ENCODE measurements at places on chromosomes 5 and 9. TPM values are rescaled to one million over a fixed set of nuclear protein-coding genes. Genes with fewer than 3 reads are reported as not detected.

ORM2 gene
- not detected for total RNA-seq

MEIKIN gene
- not detected for total RNA-seq

ECM2 gene
- 20.1 TPM for total RNA-seq

IFNE gene
- total RNA-seq, result 5.3 TPM

SWI5 gene
- 26.9 TPM for total RNA-seq

RELL2 gene
- total RNA-seq, result 8.0 TPM

KIF20A gene
- 8.1 TPM for total RNA-seq

FAXDC2 gene
- 16.5 TPM for total RNA-seq

TAF11L13 gene
- total RNA-seq, result not detected

ZNF454 gene
- 1.4 TPM for total RNA-seq

GRM6 gene
- not detected for total RNA-seq

TRIM7 gene
- 2.5 TPM for total RNA-seq

FBP1 gene
- total RNA-seq, result 56.1 TPM

ANKRD18B gene
- not detected for total RNA-seq

COL23A1 gene
- not detected for total RNA-seq

EQTN gene
- 2.3 TPM for total RNA-seq

SPEF2 gene
- 2.5 TPM for total RNA-seq

- H3K4me1 ChIP-seq, result no peaks in the 10 kb centered on the region
- no peak for DNase-seq
- no peak overlapping the region for H3K27ac ChIP-seq
- no peaks in the 10 kb centered on the region for H3K27me3 ChIP-seq
These were observed 311.3 kb upstream of the TRPC7 start for GRCh38 chr5:136676685-136677084.

DNA sequence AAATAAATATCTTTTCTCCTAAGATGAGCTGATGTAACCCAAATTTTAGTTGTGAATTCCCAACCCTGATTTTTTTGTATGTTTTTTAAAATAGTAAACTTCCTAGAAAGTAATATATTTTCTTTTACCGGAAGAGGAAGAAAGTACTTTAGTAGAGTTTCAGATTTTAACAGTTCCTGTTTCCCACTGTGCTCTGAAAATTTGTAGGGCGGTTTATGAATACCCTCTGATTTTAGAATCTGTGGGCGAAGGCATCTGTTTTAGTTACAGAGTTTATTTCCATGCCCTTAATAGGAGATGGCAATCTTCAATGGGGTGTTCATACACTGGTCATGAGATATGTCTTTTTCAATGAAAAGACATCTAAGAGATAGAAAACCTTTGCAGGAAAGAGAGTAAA, 3.7 kb upstream of the HOMER1 start:
- H3K4me3 ChIP-seq, result no peak overlapping the region
- H3K4me1 ChIP-seq, result no peaks in the 10 kb centered on the region
- no peak overlapping the region for H3K27ac ChIP-seq

DNA sequence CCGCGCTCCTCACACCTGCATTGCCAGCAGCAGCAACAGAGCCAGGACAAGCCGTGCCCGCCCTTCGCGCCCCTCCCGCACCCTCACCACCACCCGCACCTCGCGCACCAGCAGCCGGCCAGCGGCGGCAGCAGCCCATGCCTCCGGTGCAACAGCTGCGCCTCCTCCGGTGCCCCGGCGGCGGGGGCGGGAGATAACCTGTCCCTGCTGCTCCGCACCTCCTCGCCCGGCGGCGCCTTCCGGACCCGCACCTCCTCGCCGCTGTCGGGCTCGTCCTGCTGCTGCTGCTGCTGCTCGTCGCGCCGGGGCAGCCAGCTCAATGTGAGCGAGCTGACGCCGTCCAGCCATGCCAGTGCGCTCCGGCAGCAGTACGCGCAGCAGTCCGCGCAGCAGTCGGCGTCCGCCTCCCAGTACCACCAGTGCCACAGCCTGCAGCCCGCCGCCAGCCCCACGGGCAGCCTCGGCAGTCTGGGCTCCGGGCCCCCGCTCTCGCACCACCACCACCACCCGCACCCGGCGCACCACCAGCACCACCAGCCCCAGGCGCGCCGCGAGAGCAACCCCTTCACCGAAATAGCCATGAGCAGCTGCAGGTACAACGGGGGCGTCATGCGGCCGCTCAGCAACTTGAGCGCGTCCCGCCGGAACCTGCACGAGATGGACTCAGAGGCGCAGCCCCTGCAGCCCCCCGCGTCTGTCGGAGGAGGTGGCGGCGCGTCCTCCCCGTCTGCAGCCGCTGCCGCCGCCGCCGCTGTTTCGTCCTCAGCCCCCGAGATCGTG, 517 bp downstream of the KCNN2 start:
- peak overlapping the region; percentile 18 for H3K4me3 ChIP-seq
- no peak overlapping the region for H3K27ac ChIP-seq
- peaks cover 37% of the 10 kb centered on the region for H3K4me1 ChIP-seq
- peaks cover 35% of the 10 kb centered on the region for H3K27me3 ChIP-seq
- no peaks in the 10 kb centered on the region for H3K36me3 ChIP-seq

- no peaks in the 10 kb centered on the region for H3K36me3 ChIP-seq
- DNase-seq, result no peak
- no peak overlapping the region for H3K4me3 ChIP-seq
- H3K27ac ChIP-seq, result no peak overlapping the region
- H3K4me1 ChIP-seq, result no peaks in the 10 kb centered on the region
These were observed 103.2 kb downstream of the MED27 start for GRCh38 chr9:131976157-131977108.

DNA sequence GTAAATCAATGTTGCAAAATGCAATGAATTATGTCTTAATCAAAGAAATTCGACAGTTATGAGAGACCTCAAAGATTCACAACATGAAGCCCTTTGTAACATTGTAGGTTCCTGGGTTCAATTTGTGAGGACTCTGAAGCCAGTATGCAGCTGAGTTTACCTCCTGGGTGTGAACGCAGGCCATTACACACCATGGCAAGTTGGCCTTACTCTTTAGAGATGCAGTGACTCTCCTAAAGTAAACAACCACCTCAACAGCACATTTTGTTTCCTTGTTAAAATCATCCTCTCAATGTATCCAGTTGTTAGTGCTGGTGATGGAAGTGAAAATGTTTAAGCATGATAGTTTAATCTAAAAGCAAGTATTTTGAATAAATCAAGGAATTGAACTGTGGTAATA, 73.8 kb downstream of the JAKMIP2 start:
- H3K4me3 ChIP-seq, result no peak overlapping the region
- no peaks in the 10 kb centered on the region for H3K27me3 ChIP-seq
- DNase-seq, result no peak
- no peaks in the 10 kb centered on the region for H3K4me1 ChIP-seq

DNA sequence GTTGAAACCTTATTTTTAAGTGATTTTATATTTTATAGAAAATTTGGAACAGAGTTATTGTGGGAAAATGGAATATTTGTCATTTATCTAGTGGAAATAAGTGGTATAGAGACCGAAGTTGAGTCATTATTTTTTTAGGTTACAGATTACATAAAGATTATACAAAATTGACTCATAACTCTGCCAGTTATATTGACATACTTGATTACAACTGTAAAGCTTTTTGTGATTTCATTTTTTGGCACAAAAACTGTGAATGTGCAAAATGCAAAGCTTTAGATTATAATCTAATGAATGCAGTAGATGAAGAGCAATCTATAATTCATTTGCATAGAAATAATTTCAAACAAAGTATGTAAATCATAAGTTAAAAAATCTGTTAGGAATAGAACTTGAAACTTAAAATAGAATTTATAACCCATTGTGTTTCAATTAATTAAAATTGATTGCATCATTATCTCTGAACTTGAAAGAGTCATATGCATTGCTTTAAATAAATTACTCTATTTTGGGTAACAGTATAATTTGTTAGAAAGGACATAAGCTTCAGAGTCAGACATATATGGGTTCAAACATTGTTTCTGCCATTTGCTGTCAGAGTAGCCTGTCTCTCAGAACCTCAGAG, 280.4 kb downstream of the FER start:
- DNase-seq, result no peak
- H3K4me1 ChIP-seq, result no peaks in the 10 kb centered on the region
- H3K27ac ChIP-seq, result no peak overlapping the region

DNA sequence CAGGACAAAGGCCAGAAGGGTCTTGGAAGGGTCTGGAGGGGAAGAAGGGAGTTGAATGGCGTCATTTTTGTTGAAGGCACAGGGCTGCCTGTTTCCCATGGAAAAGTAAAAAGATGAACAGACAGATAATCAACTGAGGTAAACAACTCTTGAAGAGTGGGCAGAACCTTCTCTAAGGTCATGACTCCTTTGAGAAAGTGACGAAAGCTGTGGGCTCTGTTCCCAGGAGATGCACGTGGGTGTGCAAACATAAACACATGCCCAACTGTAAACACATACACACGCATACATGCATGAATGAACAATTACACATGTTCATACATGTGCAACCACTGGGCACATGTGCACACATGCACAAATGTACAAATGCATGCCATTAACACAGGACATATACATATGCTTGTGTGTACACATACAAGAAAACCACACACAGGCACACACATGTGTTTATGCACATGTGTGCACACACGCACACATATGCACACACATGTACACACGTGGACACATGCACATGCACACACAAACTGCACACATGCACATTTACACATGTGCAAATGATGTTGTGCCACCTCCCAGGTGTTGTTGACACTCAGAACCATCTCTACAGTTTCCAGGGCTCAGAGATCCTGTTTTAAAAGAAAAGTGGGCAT, 143.3 kb downstream of the GADD45G start:
- no peak for DNase-seq
- no peaks in the 10 kb centered on the region for H3K36me3 ChIP-seq
- H3K27me3 ChIP-seq, result no peaks in the 10 kb centered on the region
- H3K4me1 ChIP-seq, result no peaks in the 10 kb centered on the region
- no peak overlapping the region for H3K27ac ChIP-seq
- H3K4me3 ChIP-seq, result no peak overlapping the region

DNA sequence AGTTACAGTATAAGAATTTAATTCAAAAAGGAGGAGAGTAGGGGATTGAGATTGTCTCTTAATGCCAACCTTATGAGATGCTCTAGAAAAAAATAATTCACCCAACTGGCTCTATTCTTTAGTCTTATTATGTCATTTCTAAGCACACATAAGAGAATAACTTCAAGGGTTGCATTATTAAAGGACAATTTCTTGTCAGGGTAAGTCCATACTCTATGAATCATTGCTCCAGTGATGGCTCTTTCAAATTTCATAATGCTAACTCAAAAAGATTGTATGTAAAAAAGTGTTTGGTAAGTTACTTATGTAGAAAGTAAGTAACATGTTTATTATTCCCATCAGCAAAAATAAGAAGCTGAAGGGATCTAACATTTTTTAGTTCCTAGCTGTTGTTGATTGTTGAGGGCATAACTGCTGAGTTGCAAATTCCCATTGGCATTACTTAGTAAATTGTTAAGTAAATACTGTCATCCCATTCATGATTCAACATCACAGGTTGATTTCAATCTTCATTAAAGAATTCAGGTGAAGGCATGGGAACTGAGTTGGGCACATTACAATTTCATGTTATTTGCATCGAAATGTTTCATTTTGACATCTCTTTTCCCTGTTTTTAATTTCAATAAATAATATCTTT, 28.6 kb downstream of the ALDH1A1 start:
- no peaks in the 10 kb centered on the region for H3K4me1 ChIP-seq
- no peak overlapping the region for H3K4me3 ChIP-seq
- H3K27ac ChIP-seq, result no peak overlapping the region
- no peak for DNase-seq
- H3K36me3 ChIP-seq, result peaks cover 65% of the 10 kb centered on the region
- H3K27me3 ChIP-seq, result no peaks in the 10 kb centered on the region

- no peak overlapping the region for H3K4me3 ChIP-seq
- no peaks in the 10 kb centered on the region for H3K27me3 ChIP-seq
- no peaks in the 10 kb centered on the region for H3K4me1 ChIP-seq
- no peaks in the 10 kb centered on the region for H3K36me3 ChIP-seq
- no peak overlapping the region for H3K27ac ChIP-seq
- peak; percentile 65 for DNase-seq
These were observed 46.1 kb upstream of the RIC1 start for GRCh38 chr9:5582835-5583195.

- no peak overlapping the region for H3K4me3 ChIP-seq
- no peak for DNase-seq
- H3K36me3 ChIP-seq, result no peaks in the 10 kb centered on the region
- H3K4me1 ChIP-seq, result no peaks in the 10 kb centered on the region
- H3K27ac ChIP-seq, result no peak overlapping the region
These were observed 236.0 kb upstream of the CD180 start for GRCh38 chr5:67432606-67433005.

DNA sequence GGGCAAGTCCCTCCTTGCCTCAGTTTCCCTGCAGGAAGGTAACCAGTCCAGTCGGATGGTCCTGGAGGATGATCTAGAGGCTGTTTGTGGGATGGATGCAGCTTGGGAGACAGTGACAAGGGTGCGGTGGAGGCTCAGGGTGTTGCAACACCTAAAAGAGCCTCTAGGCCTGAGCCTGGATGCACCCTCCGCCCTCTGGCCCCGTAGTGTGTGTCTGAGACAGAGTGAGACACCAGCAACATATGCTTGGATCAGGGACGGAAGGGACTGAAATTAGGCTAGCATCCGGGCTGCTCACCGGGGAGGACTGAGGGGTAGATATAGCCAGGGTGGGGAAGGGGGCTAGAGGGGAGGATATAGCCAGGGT, 1.1 kb downstream of the CRAT start:
- H3K4me3 ChIP-seq, result peak overlapping the region; percentile 91
- peaks cover 24% of the 10 kb centered on the region for H3K36me3 ChIP-seq
- H3K4me1 ChIP-seq, result peaks cover 14% of the 10 kb centered on the region
- no peak for DNase-seq
- no peak overlapping the region for H3K27ac ChIP-seq

DNA sequence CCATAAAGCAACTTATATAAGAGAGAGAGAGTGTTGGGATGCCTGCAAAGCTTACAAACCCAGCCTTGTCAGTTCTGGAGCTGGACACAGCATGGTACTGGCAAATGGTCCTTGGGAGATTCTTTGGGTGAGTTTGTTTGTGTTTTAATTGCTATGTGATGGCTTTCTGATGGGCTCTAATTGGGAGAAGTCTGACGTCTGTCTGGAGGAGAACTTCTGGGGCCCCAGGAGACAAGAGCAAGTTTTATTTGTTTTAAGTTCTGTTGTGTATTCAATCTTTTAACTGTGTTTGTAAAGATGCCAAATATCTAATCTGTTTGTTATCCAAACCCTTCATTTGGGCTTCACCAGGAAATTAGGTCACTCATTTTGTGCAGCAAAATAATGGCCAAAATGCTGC, 50.3 kb upstream of the AFAP1L1 start:
- H3K36me3 ChIP-seq, result no peaks in the 10 kb centered on the region
- no peaks in the 10 kb centered on the region for H3K27me3 ChIP-seq
- H3K4me1 ChIP-seq, result no peaks in the 10 kb centered on the region
- H3K4me3 ChIP-seq, result no peak overlapping the region
- DNase-seq, result no peak
- H3K27ac ChIP-seq, result no peak overlapping the region

DNA sequence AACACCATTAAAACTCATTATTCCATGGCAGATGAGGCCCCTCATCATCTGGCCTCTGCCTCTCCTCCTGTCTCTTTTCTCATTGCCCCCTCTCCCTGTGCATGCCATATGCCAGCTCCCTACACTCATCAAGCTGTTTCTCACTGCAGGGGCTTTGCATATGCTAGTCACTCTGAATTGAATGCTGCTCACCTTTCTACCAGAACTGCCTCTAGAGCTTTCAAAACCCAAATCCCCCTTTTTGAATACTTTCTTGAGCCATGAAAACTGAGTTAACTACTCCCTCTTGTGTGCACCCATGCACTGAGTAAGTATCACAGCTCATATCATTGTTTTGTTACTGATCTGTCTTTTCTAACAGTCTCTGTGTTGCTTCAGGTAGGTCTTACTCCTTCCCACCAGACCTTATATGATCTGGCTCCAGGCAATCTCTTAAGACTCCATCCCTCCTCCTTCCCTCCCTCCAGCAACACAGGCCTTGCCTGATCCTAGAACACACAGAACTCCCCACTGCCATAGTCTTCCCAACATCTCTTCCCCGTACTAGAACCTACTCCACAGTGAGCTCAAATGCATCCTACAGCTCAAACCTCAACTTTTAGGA, 60.5 kb downstream of the ASTN2 start:
- no peak for DNase-seq
- no peaks in the 10 kb centered on the region for H3K36me3 ChIP-seq
- H3K27me3 ChIP-seq, result no peaks in the 10 kb centered on the region
- no peaks in the 10 kb centered on the region for H3K4me1 ChIP-seq
